Fibroblast of skin of back (primary cell): ENCODE measurements at places on chromosomes 4 and X.

GRCh38 chr4:14143892-14144291 is 516.4 kb upstream of the BOD1L1 start:
- DNase-seq: no peak

DNA sequence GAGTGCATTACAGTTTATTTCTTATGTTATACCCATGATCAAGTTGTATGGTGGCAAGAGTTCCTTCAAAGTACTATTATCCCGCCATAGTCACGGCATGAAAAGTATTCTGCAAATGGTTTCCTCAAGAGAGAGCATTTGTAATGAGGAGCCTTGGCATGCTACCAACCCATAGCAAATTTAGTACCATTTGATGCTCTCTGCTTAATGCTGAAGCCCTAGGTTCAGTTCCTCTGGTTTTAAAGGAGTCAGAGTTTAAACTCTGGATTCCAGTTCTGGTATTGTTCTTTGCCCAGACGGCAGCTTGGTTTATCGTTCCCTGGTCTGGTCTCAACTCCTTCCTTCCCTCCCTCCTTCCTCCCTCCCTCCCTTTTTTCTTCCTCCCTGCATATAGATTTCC is 371.3 kb downstream of the BMPR1B start:
- peak; percentile 38 for DNase-seq

- no peak for DNase-seq
Measured at GRCh38 chr4:21386166-21386780, 562.3 kb downstream of the KCNIP4 start.

DNA sequence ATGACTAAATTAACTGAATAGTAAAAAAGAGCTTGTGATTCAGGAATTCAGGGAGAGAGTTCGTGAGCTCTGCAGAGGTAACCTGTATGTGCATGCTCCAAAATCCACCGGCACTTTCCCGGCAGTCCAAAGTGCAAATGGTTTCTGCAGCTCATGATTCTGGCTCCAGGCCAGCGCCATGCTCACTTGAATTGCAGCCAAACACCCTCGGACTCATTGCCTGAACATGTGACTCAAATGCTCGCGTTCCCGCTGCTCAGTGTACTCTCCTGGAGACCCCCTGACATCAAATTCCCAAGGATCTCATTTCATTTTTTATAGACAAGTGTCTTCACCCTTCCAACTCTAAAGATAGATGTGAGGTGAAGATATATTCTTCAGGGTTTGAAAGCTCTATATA is 44.1 kb upstream of the SH3RF1 start:
- peak; percentile 76 for DNase-seq

- no peak for DNase-seq
Measured at GRCh38 chrX:37472836-37473235, 98.6 kb upstream of the LANCL3 start.

- DNase-seq: peak; percentile 21
Measured at GRCh38 chrX:155718972-155719586, 106.3 kb upstream of the TMLHE start.

DNA sequence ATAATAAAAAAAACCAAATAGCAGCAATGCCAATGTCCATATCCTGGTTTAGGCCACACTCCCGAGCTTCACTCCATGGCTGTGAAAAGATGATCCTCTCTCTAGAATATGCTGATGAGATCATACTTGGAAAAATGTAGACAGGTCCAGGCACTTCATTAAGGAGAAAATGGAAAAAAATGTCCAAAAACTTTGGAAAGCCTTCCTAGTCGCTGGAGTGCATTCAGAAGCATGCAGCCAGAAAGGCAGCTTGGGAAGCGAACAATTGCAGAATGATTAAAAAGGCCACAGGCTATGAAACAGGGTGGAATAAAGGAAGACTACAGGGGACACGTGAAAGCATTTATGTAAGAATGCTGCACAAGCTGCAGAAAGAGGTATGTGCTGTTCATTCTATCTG is 165.6 kb upstream of the HCCS start:
- peak; percentile 67 for DNase-seq

DNA sequence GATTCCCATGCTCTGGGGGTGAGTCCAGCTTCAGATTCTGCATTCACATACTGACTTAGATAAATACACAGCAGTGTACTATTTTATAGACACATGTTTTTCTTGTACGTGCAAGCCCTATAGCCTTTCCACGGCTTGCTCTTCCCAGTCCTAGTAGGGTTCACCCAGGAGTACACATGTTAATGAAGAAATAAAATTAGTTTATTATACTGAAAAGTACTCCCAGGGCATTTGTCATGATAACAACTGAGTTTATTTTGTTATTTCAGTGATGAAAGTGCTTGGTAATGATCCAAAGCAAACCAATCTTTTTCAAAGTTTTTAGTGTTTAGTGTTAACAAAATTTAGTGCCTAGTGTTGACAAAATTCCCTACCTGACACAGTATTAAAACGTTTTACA is 21.3 kb downstream of the MAPK10 start:
- DNase-seq: peak; percentile 25

- no peak for DNase-seq
Measured at GRCh38 chr4:43778187-43778915, 670.3 kb downstream of the KCTD8 start.

DNA sequence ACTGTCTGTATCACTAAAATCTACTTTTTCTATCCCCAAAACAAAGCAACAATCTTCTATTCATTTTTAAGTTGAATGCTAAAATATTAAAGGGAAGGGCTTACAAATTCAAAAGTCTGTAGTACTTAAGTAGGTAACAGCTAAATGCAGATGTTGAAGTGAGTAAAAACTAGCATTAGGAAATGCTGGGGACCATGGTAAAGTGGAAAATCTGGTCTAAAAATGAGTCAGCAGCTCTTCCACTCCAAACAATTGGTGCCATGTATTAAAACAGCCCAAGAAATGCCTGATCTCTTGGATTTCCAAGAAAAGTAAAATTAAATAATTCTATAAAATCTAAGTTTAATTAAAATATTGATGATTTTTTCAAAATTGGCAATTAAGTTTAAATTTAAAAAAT is 73.3 kb upstream of the PPP3CA start:
- no peak for DNase-seq
